ENCODE measurements at places on chromosomes 1 and 21.
A peak's percentile ranks its signal among the peaks of the same experiment; 100 is the strongest.

DNA sequence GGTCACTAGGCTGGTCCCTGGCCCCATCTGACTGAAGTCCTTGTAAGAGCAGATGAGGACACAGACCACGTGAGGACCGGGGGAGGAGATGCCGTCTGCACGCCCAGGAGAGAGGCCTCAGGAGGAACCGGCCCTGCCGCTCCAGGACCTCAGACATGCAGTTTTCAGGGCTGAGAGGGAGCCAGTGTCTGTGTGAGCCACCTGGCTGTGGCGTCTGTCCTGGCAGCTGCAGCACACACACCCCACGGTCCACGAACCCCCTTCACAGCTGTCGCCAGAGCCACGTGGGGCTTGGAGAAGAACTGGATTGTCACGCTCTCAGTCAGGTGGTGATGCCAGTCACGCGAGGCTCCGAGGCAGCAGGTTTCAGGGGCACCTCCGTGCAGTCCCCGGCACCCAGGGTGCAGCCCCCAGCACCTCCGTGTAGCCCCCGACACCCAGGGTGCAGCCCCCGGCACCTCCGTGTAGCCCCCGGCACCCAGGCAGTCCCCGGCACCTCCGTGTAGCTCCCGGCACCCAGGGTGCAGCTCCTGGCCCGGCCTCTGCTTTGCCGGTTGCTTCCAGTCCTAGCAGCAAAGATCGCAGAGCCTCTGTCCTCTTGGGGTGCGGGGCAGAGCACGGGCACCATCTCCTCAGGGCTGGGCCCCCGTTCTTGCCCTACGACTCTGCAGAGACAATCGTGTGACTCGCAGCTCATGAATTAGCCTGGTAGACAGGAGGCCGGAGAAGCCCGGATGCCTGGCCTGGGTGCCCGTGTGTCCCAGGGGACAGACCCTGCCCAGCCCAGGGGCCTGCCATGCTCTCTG is 19.0 kb upstream of the SUMO3 start:
- no peak for DNase-seq

DNA sequence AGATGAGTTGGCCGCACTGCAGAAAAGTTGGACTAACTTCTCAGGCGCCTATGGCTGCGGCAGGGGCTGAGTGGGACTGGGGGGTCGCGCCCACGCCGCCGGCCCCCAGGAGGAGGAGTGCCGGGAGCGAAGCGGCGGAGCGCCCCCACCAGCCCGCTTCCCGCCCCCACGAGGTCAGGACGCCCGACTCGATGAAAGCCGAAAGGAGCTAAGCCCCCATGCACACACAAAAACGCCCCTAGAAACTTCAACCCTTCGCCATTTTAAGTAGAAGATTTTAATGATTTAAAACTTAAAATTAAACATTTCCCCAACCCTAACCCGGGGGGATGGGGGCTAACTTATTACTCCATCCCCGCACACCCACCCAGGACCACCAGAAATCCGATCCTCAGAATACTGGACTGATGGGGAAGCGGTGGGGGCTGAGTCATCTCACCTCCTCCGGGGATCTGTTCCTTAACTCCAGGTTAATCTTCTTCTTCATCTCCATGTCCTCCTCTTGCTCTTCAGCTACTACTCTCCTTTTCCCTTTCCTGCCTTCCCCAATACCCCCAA is 539 bp downstream of the ANP32E start:
- DNase-seq = peak; percentile 80

DNA sequence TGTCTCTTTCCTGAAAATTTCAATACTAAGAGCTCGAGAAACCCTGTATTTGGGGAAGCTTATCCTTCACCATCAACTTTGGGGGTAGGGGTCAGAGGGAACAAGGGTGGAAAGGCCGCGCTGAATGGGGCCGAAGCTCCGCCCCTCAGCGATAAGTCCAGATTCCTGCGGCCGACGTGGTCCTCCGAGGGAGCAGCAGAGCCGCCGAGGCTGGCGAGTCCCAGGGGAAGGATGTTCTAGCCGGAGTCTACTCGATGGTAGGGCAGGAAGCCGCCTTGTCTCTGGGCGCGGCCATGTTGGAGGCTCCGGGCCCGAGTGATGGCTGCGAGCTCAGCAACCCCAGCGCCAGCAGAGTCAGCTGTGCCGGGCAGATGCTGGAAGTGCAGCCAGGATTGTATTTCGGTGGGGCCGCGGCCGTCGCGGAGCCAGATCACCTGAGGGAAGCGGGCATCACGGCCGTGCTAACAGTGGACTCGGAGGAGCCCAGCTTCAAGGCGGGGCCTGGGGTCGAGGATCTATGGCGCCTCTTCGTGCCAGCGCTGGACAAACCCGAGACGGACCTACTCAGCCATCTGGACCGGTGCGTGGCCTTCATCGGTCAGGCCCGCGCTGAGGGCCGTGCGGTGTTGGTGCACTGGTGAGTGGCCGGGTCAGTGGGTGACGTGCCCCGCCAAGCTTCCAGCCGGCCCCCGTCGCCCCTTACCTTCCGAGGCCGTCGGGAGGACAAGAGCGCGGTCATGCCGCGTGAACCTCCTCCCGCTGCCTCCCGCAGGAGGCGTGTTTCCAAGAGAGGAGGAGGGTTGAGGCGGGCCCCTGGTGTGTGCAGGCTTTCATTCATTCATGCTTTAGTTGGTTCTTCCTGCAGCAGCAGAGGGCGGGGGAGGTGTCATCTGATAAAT is at the start of gene DUSP12:
Gene DUSP12, plus strand, starts transcription at position 278 of the 899 bp plus-strand sequence. Its CDS starts 16 bp downstream, at position 294.
- DNase-seq = peak; percentile 96

GRCh38 chr1:90190523-90190922 is 195.6 kb downstream of the ZNF326 start:
- no peak for DNase-seq

- DNase-seq = no peak
Measured at GRCh38 chr1:191839891-191840290, 318.4 kb upstream of the RGS18 start.

All from cardiac septum (tissue), 1 donor.